ENCODE measurements at places on chromosomes 6 and 20. TPM values are rescaled to one million over a fixed set of nuclear protein-coding genes. Genes with fewer than 3 reads are reported as not detected.

The HUS1B gene
- total RNA-seq: 0.86 TPM

The C6orf141 gene
- 0.38 TPM for total RNA-seq

The TRIM40 gene
- total RNA-seq: not detected

The NKX2-4 gene
- total RNA-seq: not detected

The HMGCLL1 gene
- total RNA-seq: 1.2 TPM

The NFS1 gene
- 55.0 TPM for total RNA-seq
